Right renal cortex interstitium (tissue), 3 donors: ENCODE measurements at places on chromosomes 6 and 20.

GRCh38 chr20:6466075-6466810 is 301.2 kb upstream of the BMP2 start:
- DNase-seq = no peak

GRCh38 chr6:21556968-21557721 is 36.4 kb upstream of the SOX4 start:
- no peak for DNase-seq

DNA sequence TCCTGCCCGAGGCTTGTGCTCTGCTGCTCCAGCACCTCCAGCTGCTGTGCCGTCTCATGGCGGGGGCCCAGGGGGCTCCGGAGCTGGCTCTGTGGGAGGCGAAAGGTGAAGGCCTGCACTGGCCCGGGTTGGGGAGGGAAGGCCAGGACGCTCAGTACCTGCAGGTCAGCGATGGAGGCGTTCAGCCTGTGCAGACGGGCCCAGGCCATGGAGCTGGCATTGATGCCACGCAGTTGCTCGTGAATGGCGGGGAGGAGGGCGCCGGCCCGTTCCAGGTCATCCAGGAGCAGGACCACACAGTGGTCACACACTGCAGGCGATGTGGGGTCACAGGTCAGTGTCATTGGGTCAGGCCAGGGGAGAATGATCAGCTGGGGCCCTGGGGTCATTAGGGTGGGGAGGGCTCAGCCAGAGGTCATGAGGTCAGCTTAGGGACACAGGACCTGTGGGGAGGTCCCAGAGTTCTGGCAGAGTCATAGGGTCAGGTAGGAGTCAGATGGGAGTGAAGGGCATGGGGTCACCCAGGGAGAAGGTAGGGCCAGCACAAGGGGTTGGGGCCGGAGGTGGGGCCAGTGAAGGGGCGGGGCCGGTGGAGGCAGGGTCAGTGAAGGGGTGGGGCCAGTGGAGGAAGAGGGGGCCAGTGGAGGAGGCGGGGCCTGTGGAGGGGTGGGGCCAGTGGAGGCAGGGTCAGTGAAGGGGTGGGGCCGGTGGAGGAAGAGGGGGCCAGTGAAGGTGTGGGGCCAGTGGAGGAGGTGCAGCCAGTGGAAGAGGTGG is 18.0 kb downstream of the ADRM1 start:
- DNase-seq = no peak

GRCh38 chr6:14543971-14544585 is 426.5 kb downstream of the CD83 start:
- no peak for DNase-seq

GRCh38 chr20:35561671-35562070 is 19.8 kb downstream of the ERGIC3 start:
- DNase-seq = no peak

DNA sequence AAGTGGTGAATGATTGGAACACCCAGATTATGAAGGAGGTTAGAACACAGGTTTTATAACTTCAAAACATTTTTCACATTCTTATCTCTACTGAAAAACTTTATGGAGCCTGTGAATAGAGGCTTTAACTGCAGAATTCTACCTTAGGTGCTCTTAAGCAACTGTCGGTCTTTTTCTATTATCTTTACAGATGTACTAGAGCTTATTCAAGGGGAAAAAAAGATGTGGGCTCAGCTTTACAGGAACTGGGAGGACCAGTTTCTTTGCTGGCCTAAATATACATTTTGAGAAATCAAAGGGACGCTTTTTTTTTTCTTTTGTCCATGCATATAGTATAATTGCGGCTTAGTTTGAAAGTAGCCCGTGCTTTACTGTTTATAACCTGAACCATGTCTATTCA is 58.9 kb downstream of the UST start:
- no peak for DNase-seq

- peak; percentile 74 for DNase-seq
Observed at GRCh38 chr6:142845624-142846458, 99.1 kb downstream of the HIVEP2 start.

GRCh38 chr6:22828179-22829062 is 259.1 kb downstream of the HDGFL1 start:
- peak; percentile 56 for DNase-seq

DNA sequence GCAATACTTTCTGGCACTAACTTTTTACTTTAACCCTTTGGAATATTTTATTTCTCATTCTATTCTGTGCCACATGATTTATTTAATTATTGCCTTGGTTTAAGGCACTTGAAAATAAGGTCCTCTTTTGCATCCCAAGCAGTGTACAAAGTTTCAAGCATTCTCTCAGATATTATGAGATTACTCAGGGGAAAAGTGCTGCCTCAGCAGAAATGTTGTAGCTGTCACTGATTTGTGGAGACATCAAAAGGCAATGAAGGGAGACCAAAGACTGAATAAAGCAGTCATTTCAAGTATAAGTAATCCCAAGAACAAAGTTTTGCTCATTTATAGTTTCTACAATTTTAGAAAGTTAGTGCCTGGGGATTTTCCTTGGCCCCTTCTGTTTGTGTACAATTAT is 253.0 kb downstream of the RNF144B start:
- DNase-seq = no peak

DNA sequence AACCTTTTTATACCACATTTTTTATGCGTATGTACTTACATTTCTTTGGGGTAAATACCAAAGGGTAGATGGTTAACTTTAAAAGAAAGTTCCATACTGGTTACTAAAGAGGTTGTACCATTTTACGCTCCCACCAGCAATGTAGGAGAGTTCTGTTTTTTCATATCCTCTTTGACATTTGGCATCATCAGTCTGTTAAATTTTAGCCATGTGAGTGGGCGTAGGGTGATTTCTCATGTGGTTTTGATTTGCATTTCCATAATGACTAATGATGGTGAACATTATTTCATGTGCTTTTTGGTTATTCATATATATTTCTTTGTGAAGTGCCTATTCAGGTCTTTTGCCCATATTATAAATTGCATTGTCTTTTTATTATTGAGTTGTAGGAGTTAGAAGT is 194.2 kb downstream of the PRL start:
- no peak for DNase-seq

DNA sequence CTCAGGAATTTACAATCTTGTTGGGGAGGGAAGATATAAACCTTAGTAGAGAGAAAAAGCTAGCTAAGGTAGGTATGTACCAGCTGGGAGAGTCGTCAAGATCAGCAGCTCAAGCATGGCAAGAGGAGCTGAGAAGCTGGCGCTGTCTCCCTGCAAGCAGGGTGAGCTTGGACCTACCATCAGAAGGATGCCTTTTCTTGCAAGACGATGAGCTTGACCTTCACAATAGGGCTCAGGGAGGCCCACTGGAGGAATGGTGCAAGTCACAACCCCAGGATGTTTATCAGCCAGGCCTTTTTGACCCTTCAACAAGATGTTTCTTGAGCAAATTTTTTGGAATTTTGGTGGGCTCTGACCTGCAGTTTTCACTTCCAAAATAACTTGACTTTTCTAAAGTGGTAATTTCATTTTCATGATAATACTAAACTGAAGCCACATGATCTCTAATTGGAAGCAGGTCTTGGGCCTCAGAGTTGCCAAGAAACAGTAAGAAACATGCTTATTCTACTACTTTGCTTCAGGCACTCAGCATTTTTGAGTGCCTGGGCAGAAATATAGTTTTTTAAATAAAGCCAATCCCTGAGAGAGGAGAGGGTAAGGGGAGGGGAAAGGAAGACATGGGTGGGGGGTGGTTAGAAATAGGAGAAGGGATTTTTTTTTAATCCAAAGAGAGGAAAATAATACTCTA is 258.1 kb downstream of the CLIC5 start:
- DNase-seq = no peak

DNA sequence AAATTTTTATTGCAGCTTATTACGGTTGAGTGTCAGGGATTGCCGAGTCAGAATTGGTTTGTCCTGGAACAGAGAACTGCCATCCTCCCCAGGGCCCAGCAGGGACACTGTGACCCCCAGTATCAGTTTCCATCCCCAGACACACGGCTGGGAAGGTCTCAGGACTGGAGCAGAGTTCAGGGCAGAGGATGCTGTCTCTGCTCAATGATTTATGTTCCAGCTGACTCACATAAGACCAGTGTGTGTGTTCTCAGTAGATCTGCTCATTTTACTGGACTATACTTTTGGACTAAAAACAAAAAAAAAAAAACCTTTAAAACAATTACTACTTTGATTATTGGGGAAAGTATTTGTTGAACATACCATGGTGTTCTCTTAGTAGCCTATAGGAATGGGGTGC is 44.2 kb downstream of the FNDC1 start:
- no peak for DNase-seq

DNA sequence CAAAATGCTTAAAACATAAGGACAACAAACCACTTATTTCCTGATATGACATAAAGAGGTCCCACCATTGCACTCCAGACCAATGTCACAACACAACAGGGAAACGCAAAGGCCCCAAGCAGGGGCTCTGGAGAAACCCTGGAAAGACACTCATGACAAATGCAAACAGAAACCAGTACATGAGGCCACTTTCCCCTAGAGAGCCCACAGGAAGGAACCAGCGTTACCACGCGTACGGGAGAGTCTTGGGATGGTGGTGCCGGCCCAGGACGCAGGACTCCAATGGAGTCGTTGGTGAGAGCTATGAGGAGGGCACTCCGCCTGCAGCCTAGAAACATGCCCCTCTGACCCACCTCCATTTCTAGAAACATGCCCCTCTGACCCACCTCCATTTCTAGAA is 20.2 kb downstream of the GMEB2 start:
- no peak for DNase-seq

- no peak for DNase-seq
Observed at GRCh38 chr6:169626649-169627048, 75.2 kb downstream of the WDR27 start.

DNA sequence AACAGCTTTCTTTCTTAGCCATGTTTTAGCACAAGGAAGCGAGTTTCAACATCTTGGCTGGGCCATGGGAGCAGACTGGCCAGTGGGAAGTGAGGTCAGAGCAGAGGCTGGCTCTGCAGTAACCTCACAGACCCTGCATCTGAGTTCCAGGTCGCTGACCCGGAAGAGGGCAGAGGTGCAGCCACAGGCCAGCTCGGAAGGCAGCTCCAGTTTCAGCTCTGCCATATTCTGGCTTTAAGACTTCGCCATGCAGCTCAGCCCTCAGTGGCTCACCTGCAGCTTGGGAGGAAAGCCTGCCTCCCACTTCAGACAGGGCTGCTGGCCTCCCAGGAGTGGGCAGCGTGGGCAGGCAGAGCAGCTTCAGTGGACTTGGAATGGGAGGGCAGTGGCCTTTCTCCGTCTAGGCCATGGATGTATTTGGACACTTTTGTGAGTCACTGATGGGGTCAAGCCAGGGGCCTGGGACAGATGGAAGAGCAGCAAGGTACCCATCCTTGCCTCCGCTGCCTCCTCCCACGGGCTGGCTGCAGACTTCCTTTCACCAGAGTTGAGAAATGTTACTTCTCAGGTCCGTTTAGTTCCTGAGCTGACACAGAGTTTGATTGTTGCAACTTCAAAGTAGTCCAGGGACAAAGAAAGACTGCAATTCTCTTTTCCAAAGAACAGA is 18.5 kb downstream of the CST8 start:
- DNase-seq = no peak

DNA sequence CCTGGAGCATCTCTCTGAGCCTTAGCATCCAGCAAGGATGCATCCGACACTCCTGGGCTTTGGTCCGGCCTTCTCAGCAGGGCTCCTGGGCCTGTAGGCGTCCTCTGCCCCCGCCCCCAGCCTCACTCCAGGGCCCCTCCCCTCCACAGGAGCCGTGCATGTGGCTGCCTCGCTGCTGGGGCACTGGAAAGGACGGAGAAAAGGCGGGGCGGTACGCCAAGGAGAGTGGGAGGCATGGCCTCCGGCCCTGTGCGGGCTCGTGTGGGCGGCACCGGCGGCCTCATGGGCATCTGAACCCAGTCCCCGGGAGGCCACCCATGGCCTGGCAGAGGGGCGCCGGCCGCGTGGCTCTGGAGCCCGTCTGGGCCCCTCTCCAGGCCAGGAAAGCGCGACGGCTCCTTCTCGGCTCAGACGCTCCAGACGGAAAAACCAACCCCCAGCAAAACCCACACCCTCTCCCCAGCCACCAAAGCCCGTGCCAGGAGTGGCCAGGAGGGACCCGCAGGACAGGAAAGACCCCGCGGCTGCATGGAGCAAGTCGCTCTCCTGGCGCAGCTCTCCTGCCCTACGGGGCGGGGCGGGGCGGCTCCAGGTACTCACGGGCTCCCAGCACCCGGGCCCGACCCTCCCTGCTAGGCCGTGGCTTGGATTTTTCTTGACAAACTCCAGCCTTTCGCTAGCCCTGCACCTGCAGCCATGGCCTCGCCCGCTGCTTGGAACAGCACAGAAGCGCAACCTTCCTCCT is 419.9 kb downstream of the QKI start:
- no peak for DNase-seq

GRCh38 chr20:63951398-63952209 is 4.6 kb downstream of the UCKL1 start:
- no peak for DNase-seq

DNA sequence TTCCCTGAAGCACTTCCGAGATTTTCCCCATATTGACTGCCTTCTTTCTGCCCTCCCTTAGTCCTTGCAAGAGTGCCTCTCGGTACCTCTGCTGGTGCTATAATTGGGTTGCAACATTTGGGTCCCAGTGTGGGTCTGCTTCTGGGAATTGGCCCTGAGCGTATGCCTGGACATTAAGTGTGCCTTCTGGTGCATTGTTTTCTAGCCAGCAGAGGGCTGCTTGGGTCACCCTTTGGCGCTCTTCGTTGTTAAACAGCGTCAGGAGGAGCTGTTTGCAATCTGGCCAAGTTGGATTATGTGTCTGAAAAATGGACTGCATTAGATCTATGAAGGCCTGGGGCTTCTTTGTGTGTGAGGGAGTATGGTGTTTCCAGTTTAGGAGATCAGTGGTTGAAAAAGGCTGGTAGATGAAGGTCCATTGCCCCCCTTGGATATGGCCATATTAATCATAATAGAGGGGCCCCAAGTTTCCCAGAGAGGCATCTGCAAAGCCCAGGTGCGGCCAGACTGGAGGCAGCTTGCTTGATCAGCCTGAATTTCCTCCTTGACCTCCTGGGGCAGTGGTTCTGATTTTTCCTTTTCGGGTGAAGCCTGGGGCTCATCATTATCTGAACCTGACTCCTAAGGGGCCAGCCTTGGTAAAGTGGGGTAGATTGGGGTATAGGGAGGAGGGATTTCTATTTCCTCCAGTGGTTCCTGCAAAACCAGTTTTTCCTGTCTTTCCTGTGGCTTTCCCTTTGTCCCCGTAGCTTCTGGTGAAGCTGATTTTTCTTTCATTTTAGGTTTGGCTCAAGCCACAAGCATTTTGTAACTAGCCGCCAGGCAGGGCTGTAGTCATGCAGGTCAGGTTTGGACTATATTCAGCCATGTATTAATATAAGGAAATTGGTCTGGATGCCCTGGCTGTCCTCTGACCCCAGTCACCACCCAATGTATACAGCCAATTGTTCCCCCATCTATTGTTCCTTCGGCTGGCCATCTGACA is 85.4 kb upstream of the GPR6 start:
- DNase-seq = peak; percentile 36

DNA sequence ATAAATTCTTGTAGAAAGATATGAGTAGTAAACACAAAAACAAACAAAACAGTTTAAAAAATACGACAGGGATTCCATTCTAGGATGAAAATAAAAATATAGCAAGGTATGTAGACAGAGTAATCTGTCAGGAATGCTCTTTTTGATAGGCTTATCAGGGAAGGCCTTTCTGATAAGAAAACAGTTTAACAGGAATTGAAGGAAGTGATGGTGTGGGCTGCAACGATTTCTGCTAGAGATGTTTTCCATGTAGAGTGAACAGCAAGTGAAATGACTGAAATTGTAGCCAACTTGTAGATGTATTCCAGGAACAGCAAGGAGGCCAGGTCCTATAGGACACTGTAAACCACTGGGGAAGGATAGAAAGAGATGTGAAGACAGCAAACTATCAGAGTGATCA is 689.7 kb upstream of the GJE1 start:
- DNase-seq = no peak

- DNase-seq = no peak
Observed at GRCh38 chr20:17583126-17583525, 13.3 kb downstream of the DSTN start.
